ENCODE measurements at places on chromosomes 7 and 10.

GRCh38 chr10:44933451-44934321 lies 22.5 kb downstream of the TMEM72 start:
- no peak for DNase-seq

- no peak for DNase-seq
These were observed 54.4 kb downstream of the CYP2C9 start for GRCh38 chr10:94992811-94993210.

DNA sequence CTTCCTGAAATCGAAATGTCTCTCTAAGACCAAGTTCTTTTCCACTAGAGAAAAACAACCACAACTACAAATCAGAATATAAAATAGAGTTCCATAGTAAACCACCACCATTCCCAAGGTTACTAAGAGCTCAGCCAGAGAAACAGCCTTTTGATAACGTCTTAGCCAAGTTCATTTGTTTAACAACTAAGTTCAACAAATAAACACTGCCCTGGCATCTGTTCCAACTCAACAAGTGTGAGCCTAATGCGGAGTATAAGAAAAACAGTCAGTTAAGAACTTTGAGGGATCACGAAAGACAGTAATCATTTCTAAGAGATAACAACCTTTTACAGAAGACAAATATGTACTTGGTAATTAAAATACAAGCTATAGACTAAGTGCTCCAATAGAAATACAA lies 77.3 kb downstream of the CALD1 start:
- no peak for DNase-seq

GRCh38 chr10:43318976-43319960 lies 52.2 kb upstream of the FXYD4 start:
- DNase-seq = no peak

- no peak for DNase-seq
These were observed 143.2 kb downstream of the JAZF1 start for GRCh38 chr7:28037220-28038010.

DNA sequence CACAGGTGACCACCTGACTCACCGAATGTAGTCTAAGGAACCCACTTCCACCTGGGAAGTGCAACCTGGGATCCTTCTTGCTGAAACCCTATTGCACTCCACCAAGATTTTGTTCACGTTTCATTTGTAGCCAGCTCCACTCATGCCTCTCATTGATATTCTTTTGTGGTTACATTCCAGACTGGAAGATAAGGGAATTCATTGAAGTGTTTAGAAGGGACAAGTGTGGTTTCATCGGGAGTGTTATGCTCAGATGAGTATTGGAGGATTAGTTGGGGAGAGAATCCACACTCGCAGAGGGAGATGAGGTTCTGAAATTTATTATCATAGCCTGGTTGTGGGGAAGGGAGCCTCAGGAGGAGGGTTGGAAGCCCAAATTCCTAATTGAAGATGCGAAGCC lies 320.4 kb downstream of the KCNMA1 start:
- DNase-seq = no peak

DNA sequence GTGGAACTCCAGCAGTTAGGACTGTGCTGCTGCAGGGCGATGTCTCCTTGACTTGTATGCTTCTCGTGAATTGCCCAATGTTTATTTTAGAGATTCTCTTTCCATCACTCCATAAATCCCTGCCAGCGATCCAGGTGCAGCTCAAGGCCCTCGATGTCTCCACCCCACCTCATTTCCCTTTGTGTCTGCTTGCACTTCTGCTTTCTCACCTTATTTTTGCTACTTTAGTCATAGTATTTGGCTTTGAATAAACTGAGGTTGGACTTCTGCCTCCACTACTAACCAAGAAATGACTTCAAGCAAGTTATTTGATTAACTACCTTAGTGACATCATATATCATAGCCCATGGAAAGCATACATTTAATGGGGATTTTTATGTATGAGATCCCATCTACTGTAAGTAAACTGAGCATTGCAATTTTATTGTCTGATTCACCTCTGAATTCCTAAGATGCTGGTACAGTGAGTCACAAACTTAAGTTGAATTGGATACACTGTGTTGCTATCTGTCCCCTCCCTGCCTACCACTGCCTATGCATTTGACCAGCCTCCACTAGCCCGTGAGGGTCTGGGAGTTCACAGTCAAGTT lies 255.8 kb downstream of the ABCA13 start:
- DNase-seq = no peak

DNA sequence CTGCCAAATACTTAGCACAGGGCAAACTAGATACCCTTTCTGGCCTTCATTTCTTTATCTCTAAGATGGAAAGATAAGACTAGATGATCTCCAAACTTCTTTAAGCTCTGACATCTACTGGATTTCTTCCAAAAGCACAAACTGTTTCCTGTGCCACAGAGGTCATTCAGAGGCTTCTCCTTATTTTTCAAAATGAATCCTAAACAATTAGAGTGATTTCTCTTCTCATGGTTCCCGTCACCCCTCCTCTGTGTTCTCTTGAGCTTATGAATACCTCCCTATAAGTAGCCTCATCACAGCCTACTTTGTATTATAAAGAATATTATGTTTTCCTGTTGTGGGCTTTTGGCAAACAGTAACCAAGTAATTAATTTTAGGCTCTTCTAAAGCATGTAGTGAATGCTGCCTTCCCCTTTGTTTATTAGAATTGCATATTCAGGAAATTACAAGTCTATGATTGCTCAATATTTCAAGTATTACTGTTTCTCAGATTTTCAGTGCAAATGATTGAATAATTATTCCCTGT lies 179.5 kb downstream of the REEP3 start:
- DNase-seq = no peak

DNA sequence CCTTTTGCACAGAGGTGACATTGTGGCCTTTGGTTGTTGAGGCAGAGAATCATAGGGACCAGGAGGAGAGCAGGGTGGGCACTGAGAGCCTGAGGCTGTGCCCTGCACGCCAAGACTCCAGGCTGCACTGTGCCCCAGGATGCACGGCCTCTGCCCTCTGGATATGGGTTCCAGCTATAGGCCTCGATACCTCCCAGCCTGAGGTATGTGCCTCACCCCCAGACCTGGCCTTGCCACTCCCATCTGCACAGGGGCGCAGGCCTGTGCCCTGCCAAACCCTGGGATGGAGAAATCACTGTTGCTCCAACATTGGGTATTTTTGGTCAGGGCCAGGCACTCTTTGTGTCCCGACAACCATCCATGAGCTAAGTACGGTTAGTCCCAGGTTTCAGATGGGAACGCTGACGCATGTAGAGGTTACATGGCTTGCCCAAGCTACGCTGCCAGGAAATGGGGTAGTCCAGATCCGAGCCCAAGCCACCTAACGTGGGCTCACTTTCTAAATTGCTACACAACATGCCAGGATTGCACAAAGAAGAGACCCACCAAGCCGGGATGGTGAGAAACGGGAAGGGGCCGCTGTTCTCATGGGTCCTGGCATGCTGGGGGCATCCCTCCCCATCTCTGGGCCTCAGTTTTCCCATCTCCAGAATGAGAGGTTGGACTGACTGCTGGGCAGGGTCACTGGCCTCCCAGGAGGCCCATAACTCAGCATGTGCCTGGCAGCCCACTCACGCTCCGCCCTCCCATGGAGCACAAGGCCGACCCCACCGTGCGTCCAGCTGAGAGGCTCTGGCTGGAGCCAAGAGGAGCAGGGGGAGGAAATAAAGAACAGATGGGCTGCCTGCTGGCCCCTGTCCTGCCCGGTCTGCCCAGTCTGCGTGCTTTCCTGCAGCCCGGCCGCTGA lies 44.2 kb downstream of the ZCCHC24 start:
- no peak for DNase-seq

- no peak for DNase-seq
These were observed 102.8 kb upstream of the KCND2 start for GRCh38 chr7:120169996-120170783.

GRCh38 chr10:87651801-87652200 lies 7.9 kb upstream of the PAPSS2 start:
- no peak for DNase-seq

DNA sequence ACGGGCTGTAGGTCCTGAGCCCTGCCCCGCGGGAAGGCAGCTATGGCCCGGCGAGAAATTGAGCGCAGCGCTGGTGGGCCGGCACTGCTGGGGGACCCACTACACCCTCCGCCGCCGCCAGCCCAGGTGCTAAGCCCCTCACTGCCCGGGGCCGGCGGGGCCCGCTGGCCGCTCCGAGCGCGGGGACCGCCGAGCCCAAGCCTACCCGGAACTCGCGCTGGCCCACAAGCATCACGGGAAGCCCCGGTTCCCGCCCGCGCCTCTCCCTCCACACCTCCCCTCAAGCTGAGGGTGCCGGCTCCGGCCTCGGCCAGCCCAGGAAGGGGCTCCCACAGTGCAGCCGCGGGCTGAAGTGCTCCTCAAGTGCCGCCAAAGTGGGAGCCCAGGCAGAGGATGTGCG lies 5.5 kb upstream of the CACUL1 start:
- DNase-seq = no peak

DNA sequence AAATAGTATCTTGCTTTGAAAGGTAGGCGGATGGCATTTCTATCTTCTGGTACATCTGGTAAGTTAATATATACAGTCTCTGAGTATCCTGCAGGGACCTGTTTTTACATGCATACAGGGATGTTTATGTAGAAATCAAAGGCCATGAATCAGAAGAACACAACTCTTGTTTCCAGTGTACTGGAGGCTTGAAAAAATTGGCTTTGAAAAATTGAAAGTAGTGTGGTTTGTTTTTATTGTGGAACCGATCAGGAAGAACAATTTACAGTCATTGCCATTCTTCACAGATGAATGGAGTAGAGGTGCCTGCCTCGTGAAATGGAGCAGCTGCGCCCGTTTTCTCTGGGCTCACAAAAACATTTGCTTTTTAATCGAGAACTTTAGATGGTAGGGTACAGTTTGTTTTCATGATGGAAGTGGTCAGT lies 54.0 kb upstream of the RPA3 start:
- DNase-seq = no peak

GRCh38 chr10:97939446-97939990 lies 89.9 kb downstream of the GOLGA7B start:
- no peak for DNase-seq

GRCh38 chr10:61847087-61847486 lies 54.4 kb upstream of the ARID5B start:
- no peak for DNase-seq

- DNase-seq = no peak
These were observed 381.4 kb downstream of the DGKB start for GRCh38 chr7:14521183-14521582.

DNA sequence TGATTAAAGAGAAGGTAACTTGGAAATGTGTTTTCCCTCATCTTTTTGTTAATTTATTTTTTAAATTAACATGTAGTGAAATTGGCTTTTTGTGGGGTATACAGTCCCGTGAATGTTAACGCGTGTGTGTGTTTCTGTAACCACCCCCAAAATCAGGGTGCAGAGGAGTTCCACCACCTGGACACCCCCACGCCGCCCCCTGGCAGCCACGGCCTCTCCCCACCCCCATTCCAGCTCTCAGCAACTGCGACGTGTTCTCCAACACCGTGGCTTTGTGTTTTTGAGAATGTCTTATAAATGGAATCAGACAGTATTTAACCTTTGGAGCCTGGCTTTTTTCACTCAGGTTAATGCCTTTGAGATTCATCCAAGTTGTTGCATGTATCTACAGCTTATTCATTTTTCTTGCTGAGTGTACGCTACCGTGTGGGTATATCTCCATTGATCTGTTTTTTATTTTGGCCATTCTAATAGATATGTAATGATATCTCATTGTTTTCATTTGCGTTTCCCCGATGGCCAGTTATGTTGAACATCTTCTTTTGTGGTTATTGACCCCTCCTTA lies 218.8 kb downstream of the EBF3 start:
- DNase-seq = no peak

DNA sequence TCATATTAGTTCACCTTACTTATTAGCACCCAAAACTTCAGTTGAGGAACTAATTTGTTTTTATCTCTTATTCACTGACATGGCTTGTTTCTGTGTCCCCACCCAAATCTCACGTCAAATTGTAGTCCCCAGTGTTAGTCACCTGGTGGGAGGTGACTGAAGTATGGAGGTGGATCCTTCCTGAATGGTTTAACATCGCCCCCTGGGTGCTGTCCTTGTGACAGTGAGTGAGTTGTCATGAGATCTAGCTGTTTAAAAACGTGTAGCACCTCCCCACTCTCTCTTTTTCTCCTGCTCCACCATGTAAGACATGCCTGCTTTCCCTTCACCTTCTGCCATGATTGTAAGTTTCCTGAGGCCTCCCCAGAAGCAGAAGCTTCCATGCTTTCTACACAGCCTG lies 75.0 kb upstream of the HECTD2 start:
- DNase-seq = no peak

DNA sequence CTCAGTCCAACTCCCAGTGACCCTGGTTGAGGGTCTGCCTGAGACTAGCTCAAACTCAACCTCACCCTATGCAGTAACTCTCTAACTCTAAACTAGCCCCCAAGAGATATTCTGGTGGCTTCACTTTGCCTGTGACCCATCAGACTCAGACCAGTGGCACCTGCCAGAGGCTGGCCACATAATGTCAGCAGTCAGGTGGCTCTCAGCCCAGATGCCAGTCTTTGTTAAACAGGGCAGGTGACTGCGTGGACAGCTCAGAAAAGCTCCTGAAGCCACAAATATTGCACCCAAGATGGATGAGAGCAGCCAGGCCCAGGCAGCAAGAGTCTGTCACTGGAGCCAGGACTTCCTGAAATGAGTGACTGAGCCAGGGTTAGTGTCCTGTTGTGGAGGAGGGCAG lies 129.7 kb upstream of the TCF7L2 start:
- DNase-seq = no peak
